ENCODE measurements at places on chromosomes 13 and 19.

DNA sequence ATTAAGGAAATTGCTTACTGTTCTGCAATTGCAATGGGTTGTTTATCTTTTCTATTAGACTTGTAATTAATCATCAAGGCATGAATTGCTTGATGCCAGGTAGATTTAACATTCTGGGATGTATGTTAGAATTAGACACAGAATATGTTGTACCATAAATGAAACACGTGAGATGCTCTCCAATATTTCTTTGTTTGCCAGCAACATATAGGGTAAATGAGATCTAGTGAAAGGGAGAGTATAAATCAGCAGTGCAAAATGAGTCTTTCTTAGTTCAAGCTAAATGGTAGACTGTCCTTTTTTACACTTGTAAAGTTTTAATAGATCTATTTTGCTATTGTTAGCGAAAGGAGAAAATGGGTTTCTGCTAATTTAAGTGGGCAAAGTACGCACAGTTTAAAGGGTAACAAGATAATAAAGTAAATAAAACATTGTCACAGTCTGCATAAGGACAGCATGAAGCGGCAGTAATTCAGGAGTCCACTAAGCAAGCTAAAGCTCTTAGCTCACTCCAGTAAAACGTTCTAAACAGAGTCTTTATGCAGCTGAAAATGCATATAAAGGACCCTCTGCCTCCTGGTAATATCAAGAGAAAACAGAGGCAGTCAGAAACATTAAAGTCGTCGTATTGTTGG, 1137.1 kb downstream of the OLFM4 start:
- no peak for DNase-seq

DNA sequence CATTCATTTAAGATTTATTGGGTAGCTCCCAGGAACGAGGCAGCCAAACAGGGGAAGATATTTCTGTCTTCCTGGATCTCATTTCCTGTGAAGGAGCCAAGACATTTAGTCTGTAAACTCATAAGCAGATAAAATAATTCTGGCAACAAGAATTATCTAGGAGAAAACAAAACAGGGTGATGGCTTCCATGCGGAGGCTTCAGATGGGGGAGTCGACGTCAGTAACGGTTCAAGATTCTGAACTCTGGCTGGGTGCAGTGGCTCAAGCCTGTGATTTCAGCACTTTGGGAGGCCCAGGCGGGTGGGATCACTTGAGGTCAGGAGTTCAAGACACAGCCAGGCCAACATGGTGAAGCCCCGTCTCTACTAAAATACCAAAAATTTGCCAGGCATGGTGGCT, 1.3 kb downstream of the GNA15 start:
- no peak for DNase-seq

- DNase-seq, result no peak
Observed at GRCh38 chr19:7063764-7064418, 5.4 kb upstream of the MBD3L3 start.

DNA sequence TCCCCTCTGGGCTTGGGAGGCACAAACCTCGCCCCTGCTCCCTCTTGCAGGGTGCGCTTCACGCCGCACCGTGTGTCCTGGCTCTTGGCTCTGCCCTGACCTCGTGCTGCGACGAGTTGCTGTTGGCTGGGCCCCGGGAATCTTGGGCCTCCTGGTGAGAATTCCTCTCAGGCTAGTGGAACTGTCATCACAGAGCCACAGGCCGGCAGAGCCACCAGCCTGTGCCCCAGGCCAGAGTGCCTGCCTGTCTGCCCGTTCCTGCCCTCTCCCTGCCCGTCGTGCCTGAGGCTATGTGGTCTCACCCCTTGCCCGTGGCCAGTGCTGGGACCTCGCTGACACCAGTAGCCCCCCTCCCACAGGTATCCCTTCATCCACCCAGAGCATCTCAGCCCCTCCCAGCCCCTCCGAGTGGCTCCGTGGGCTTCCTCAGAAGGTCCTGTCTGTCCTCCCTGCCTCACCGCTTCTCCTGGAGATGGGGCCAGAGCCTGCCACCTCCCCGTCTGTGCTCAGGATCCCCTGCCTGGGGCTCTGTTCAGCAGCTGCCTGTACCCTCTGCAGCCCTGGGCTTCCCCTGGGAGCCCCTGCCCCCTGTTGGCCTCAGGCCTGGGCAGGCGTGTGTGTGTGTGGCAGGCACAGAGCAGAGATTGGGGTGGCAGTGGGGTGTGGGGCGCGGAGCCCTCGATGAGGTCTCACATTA, 13.3 kb downstream of the NDUFB7 start:
- no peak for DNase-seq

GRCh38 chr19:46626446-46626845, 1.6 kb upstream of the PTGIR start:
- no peak for DNase-seq

GRCh38 chr13:107827840-107828549, 387.3 kb downstream of the LIG4 start:
- DNase-seq, result no peak

DNA sequence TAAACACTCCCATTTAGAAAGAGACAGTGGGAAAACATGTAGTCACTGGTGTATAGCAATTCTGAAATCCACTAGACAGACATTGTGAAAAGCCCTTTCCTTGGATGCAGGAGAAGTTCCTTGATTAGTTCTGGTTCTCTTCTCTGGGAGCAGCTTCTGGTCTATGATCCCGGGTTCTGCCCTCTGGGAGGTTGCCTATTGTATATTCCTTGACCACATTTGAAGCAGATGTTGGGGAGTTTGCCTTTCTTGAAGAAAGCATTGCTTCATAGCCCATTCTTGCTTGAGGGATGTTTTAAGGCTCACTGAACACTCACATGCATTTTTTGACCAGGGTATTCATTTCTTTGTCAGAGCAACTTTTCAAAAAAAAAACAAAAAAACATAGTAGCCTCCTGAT, 211.9 kb downstream of the NDFIP2 start:
- no peak for DNase-seq

- no peak for DNase-seq
Observed at GRCh38 chr13:63517371-63517770, 2101.7 kb upstream of the PCDH20 start.

DNA sequence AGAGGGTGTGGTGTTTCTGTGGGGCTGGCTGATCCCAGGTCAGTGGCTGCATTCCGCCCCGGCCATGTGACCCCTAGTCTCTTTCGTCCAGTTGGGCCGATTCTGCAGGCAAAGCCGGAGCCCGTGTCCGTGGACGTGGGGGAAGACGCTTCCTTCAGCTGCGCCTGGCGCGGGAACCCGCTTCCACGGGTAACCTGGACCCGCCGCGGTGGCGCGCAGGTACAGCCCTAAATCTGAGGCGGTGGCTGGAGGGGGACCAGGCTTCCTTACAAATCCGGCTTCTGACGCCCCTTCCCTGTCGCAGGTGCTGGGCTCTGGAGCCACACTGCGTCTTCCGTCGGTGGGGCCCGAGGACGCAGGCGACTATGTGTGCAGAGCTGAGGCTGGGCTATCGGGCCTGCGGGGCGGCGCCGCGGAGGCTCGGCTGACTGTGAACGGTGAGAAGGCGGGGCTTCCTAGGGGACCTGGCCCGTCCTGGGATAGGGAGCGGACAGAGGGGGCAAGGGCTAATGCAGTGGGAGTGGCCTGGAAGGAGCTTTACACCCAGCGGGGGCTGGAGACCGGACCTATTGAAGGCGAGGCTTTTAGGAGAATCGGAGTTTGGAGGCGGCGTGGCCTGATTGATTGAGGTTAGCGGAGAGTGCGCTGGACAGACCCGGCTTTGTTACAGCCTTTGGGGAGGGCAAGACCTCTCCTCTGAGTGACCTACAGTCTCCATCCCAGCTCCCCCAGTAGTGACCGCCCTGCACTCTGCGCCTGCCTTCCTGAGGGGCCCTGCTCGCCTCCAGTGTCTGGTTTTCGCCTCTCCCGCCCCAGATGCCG, 4.3 kb downstream of the KIRREL2 start:
- DNase-seq, result no peak

- DNase-seq, result no peak
Observed at GRCh38 chr13:33205804-33206221, 79.7 kb downstream of the STARD13 start.

- DNase-seq, result no peak
Observed at GRCh38 chr19:39738814-39739213, 985 bp upstream of the CLC start.

DNA sequence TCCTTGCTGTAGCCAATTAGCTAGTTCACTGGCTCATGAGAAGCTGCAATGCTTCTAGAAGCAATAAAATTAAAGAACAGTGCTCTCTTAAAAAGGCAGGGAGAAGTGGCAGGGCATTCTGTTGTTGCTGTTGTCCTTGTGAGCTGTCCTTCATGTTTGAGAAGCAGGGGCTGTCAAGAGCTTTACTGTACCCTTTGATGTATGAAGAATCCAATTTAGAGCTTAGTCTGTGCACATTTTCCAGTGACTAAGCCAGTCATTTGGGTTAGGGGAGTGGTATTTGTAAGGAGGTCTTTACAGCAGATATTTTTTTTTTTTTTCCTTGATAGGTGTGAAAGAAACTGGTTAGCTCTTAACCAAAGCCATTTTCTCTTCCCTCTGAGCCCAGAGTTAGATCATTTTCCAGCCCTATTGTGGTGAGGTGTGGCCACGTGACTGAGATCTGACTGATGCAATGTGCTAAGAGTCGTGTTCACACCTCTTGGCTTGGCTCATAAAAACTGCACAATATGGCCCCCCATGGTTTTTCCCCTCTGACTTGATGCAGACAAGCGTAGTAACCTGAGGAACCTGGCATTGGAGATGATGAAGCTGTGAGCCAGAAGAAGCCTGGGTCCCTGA, 309.6 kb upstream of the TMTC4 start:
- no peak for DNase-seq

GRCh38 chr19:33821871-33822270, 25.2 kb downstream of the KCTD15 start:
- no peak for DNase-seq

DNA sequence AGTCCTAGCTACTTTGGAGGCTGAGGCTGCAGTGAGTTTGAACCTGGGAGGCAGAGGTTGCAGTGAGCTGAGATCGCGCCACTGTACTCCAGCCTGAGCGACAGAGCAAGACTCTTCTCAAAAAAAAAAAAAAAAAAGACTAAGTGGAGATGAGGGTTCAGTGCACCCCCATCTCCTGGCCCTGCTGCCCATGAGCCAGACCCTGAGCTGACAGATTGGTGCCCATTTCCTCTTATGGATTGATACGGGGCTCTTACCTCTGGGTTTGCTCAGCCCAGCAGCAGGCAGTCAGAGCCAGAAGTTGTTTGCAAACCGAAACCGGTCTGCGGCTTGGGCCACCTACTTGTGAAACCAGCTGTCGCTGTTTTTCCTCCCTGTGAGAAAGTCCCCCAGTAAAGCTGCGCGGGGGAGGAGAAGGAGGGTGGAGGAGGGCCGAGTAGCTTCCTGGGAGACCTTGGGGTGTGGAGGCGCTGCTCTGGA, 36.9 kb downstream of the ARRDC2 start:
- no peak for DNase-seq

- DNase-seq, result no peak
Observed at GRCh38 chr13:33213797-33214196, 71.8 kb downstream of the STARD13 start.

- no peak for DNase-seq
Observed at GRCh38 chr13:64546371-64546770, 2683.8 kb downstream of the PCDH9 start.

DNA sequence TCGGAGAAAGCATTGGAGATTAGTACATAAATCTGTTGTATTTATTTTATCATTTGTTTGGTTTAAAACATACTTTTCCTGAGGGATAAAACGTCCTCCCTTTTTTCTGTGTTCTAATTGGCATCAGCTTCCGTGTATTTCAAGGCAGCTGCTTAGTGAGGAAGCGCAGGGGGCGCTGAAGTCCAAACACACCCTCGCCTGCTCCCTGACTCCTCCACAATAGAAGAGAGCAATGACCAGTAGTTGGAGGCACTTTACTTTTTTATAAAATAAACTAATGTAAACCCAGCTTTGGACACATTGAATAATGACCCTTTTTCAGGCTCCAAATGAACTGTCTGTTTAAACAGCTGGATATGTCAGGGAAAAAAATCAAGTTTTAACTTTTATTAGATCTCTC, 79.9 kb downstream of the RNASEH2B start:
- no peak for DNase-seq

DNA sequence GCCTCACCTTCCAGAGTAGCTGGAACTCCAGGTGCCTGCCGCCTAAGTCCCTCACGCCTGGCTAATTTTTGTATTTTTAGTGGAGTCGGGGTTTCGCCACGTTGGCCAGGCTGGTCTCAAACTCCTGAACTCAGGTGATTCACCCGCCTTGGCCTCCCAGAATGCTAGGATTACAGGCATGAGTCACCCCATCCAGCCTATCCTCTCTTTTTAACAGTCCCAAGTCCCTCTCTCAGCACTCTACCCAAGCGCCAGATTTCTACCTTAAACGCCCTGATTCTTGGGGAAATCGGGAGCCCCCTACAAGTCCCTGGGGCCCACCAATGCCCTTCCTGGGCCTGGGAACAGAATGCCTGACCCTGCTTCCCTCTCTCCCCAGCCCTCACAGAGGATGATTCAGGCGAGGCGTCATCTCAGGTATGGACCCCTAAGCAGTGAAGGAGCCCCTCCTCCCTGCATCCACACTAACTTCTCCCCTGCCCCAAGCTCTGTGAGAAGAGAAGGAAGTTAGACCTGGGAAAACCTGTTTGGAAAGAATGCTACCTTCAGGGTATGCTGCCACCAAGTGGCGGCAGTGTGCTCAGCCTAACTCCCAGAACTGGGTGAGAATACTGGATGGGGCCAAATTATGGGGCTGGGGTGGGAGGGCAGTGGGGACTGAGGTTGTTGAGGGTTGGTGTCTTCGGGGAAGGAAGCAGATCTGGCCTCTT, 20.8 kb upstream of the EBI3 start:
- peak; percentile 75 for DNase-seq

Measured in RKO (cell line).